ENCODE measurements at places on chromosomes 13 and 19.

GRCh38 chr19:39497996-39498797 is 550 bp upstream of the DLL3 start:
- DNase-seq: no peak

DNA sequence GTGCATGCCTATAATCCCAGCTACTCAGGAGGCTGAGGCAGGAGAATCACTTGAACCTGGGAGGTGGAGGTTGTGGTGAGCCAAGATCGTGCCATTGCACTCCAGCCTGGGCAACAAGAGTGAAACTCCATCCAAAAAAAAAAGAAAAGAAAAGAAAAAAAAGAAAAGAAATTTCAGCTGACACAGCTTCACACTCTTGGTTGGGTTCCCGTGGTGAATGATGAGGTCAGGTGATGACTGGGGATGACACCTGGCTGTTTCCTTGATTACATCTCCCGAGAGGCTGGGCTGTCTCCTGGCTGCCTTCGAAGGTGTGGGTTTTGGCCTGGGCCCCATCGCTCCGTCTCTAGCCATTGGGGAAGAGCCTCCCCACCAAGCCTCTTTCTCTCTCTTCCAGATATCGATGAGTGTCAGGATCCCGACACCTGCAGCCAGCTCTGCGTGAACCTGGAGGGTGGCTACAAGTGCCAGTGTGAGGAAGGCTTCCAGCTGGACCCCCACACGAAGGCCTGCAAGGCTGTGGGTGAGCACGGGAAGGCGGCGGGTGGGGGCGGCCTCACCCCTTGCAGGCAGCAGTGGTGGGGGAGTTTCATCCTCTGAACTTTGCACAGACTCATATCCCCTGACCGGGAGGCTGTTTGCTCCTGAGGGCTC is 22.0 kb downstream of the LDLR start:
- DNase-seq: no peak

DNA sequence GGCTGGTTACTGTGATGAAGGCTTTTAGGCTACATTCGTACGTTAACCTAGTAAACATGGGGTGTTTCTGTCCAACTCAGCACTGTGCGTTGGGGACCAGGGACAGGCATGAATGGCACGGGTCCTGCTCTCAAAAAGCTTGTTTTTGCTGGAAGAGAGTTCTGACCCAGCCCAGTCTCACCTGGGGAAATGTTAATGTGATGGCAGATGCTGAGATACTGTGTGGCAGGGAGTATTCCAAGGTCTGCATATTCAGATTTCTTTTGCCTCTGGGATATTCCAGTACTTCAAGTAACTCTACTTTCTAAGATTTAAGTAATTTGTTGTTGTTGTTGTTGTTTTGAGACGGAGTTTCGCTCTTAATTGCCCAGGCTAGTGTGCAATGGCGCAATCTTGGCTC is 13.7 kb downstream of the CUL4A start:
- DNase-seq: no peak

GRCh38 chr13:30802953-30803478 is 67.7 kb downstream of the ALOX5AP start:
- peak; percentile 85 for DNase-seq

- no peak for DNase-seq
Observed at GRCh38 chr13:64749301-64749700, 2480.8 kb downstream of the PCDH9 start.

DNA sequence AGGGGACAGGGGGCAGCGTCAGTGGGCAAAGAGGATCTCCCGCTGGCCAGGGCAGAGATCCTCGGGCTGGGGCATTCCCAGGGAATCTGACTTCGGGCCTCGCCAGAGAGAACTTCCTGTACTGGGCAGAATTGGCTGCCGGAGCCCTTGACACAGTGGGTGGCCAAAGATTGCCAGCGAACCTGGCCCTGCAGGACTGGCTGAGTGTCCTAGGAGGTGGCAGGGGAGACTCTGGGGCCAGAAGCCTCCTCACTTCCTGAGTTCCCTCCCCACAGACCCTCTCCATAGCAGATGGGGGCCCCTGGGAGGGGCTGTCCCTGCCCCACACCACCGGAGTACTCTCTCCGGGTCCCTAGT is 19.3 kb downstream of the DPP9 start:
- no peak for DNase-seq

GRCh38 chr19:33329060-33329459 is 26.7 kb upstream of the CEBPA start:
- no peak for DNase-seq

DNA sequence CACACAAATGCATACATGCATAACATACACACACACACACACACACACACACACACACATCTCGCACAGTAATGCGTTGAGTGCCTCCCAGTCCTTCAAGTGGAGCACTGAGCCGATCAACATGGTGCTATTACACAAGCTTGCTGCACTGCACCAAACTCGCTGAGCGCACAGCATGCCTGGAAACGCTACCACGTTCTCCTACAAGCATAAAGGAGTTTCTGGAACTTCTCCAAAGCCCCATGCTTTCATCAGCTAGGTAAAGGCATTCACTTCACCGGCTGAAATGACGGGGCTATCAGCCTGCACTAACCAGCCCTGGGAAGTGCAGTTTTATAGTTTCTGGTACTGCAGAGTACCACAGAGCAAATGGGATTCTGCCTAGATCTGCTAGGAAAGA is 92.7 kb downstream of the FGF14 start:
- no peak for DNase-seq

DNA sequence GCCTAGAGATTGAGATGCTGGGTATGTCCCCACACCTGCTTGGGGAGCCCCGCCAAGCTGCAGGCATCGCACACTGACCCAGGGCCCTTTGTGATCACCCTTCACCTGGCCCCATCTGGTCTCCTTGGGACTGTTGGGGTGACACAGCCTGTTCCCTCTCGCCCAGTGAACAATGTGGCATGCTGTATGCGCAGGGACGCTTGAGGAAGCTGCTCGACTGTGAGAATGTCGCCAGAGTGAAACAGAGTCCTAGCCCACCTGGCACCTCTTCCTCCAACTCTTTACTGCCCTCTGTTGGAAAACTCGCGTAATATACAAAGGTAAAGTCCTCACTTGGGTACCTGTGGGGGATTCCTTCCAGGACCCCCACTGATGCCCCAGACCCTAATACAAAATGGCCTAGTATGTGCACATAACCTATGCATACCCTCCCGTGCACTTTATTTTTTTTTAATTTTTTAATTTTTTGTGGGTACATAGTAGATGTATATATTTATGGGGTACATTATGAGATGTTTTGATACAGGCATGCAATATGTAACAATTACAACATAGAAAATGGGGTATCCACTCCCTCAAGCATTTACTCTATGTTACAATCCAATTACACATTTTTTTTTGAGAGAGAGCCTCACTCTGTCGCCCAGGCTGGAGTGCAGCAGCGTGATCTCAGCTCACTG is 9.0 kb downstream of the BLOC1S3 start:
- peak; percentile 64 for DNase-seq

- DNase-seq: peak; percentile 54
Observed at GRCh38 chr19:35135389-35135909, 590 bp upstream of the LGI4 start.

GRCh38 chr13:20258963-20259288 is 26.8 kb upstream of the GJB6 start:
- DNase-seq: no peak

DNA sequence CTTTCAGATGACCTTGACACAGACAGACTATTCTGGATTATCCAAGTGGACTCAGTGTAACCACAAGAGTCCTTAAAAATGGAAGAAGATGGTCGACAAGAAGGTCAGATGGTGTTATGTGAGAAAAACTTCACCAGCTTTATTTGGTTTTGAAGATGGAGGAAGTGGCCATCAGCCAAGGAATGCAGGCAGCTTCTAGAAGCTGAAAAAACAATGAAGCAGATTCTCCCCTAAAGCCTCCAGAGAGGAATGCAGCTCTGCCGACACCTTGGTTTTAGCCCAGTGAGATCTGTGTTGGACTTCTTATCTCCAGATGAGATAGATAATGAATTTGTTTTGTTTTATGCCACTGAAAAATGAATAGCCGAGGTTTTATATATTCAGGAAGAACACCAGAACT is 501.5 kb downstream of the DCT start:
- DNase-seq: no peak

DNA sequence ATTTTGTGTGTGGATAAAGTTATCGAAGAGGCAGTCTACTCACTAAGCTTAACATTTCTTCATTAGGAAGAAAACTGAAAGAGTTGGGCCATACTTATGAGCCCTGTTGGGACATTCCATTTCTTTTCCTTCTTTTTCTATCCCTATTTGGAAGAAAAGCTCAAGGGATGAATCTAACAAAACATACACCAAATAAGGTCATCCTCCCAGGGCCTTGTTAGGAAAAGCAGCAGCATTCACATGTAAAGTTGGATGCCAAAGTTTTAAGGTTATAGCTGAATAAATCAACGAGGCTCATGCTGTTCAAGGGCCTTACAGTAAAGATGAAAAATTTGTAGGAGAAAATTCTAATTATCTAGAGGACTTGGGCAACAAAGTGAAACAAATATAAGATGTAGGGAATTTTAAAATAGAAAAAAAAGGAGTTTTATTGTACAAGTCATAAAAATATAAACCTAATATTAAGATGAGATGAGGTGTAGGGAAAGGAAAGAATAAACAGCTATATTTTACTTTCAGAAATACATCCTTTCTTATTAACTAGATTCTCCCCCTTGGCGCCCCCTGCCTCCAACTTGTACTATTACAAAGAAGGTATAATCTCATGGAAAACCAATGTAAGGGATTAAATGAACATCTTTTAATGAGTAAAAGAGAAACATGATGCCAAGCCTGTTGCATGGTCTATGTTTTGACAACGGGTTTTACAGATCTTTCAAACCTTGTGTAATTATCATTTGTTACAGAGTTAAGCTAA is 160.4 kb downstream of the PCDH20 start:
- no peak for DNase-seq

GRCh38 chr13:43988302-43988701 is 108.6 kb downstream of the LACC1 start:
- no peak for DNase-seq

- peak; percentile 50 for DNase-seq
Observed at GRCh38 chr13:33450956-33451709, 165.6 kb upstream of the STARD13 start.

DNA sequence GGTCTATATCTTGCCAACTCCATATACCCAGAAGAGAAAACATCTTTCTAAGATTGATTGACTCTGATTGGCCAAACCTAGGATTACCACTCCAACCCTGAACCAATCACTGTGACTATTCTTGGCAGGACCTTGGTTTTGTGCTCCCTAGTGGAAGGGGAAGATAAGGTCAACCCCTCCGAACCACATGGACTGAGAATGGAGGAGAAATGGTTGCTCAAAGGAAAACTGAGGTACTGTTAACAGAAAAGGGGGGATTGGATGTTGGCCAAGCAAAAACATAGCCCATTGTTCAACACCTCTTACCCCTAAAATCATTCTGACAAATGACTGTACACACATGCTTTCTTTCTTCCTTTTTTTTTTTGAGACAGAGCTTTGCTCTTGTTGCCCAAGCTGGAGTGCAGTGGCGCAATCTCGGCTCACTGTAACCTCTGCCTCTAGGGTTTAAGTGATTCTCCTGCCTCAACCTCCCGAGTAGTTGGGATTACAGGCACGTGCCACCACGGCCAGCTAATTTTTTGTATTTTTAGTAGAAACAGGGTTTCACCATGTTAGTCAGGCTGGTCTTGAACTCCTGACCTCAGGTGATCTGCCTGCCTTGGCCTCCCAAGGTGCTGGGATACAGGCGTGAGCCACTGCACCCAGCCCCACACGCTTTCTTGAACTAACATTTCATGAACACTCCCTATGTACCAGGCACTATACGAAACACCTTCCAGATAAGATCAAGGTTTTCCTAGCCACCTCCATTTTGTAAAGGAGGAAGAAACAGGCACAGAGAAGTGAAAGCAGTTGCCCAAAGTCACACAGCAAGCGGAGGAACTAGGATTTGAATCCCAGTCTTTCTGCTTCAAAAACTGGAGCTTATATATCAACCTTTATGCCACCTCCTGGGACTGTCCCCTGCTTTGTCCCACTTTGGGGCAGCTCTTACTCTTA is 6.5 kb downstream of the MEIOSIN start:
- DNase-seq: no peak

GRCh38 chr19:18595475-18595874 is 6.9 kb downstream of the REX1BD start:
- DNase-seq: no peak

DNA sequence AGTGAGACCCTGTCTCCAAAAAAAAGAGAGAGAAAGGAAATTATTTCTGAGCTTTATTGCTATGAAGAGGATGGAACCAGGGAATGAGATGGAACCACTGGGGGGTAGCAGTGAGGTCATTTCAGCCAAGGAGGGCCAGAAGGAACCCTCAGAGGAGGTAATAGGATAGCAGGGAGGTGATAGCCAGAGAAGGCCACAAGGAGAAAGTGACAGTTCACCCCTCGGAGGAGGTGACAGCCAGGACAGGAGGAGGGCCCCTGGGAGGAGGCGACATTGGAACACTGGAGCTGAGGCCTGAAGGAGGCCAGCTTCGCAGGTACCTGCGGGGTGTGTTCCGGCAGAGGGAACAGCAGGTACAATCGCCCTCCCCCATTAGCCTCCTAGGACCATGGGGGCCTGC is 675 bp upstream of the PGPEP1 start:
- DNase-seq: no peak

DNA sequence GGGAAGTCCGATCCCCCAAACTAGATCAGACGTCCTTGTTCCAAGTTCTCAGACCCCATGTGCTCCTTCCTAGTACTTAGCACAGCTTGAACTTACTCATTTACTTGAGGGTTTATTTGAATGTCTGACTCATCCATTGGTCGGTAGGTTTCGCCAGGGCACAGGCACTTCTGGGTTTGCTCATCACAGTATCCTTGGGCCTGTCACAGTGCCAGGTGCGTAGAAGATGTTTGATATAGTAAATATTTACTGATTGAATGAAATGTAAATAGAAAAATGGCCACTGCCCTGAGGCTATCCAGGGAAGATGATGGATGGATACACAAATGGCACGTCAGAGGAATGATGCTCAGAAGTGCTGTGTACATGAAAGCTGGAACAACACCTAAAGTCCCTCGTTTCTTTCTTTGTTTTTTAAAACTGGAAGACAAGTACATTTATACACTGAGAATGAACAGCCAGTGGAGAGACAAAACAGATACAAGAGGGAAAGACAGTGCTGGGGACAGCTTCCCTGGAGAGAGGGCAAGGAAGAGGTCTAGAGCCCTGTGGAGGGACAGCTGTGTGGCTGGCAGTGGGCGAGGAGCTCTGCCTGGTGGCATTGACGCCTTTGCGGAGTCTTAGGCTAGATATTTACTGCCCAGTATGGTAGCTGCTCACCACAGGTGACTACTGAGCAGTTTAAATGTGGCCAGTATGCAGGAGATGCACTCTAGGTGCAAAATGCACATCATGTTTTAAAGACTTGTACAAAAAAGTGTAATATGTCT is 31.2 kb upstream of the KL start:
- DNase-seq: peak; percentile 2
